ENCODE measurements at places on chromosomes 7 and 10.

- DNase-seq: no peak
These were observed 52.5 kb upstream of the LHFPL3 start for GRCh38 chr7:104275900-104276299.

DNA sequence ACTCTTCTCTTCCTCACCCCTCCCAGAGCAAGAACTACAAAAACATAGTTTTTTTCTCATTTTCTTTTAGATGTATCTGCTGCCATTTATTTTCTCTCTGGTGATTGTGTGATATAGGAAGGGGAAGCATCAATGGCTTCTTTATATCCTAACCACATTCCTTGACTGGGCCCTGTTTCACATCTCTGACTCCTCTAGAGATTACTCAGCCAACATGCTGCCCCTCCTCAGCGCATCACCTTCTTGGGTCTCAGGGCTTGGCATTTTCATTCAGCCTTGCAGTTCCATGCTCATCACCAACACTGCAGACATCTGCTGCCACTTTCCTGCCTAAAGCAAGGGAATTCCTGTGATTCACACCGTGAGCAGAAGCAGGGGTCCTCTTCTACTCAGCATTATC, 705.5 kb downstream of the AUTS2 start:
- DNase-seq: no peak

DNA sequence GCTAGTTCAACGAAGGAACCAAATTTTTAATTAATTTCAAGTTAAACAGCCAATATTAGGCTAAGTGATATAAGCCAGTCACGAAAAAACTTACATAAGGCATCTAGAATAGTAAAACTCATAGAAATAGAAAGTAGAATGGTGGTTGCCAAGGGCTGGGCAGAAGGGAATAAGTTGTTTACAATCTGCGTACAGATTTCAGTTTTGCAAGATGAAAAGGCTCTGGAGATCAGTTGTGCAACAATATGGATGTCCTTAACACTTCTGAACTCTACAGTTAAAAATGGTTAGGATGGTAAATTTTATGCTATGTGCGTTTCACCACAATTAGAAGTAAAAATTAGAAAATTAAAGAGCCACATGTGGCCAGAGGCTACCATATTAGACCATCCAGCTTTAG, 13.3 kb downstream of the SCRN1 start:
- DNase-seq: no peak

DNA sequence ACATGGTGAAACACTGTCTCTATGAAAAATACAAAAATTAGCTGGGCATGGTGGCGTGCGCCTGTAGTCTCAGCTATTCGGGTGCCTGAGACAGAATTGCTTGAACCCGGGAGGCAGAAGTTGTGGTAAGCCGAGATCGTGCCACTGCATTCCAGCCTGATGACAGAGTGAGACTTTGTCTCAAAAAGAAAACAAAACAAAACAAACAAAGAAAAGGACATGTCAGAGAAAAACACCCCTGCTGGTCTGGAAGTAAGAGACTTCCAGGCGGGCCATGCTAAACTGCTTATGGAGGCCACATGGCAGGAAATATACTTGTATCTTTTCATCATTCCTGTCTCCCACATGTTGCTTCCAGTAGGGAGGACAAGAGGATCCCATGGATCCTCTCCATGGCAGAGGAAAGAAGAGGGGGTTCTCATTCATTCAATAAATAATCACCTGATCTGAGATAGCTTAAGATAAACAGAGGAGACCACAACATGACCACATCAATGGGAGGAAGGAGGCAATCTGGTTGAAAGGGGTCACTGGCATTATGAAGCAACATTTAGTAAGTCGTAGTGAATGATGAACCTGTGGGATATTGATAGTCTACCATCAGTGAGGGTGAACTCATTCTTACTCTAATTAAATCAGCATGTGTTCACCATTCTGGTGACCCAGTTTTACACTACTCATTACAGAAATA, 60.5 kb upstream of the ZNF138 start:
- no peak for DNase-seq

GRCh38 chr7:25656581-25657026, 428.3 kb upstream of the NPVF start:
- no peak for DNase-seq

GRCh38 chr10:74425456-74426001, 274.5 kb downstream of the ADK start:
- no peak for DNase-seq

GRCh38 chr7:103871473-103871872, 118.0 kb downstream of the RELN start:
- no peak for DNase-seq

DNA sequence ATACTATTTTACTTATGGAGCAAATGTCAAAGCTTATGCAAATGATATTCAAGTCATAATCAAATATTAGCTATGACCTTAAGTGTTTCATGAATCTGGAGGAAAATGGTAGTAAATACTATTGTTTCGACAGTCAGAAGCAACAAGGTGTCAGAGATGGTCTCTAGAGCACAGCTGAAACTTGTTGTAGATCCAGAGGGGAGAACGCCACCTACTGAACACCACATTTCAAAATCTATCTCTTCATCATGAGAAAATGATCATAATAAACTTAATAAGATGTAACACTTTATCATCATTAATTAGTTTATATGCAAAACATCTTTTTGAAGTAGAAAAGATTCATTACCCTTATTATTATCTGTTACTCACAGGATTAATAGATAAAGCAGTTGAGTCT, 418.7 kb downstream of the GATA3 start:
- no peak for DNase-seq

DNA sequence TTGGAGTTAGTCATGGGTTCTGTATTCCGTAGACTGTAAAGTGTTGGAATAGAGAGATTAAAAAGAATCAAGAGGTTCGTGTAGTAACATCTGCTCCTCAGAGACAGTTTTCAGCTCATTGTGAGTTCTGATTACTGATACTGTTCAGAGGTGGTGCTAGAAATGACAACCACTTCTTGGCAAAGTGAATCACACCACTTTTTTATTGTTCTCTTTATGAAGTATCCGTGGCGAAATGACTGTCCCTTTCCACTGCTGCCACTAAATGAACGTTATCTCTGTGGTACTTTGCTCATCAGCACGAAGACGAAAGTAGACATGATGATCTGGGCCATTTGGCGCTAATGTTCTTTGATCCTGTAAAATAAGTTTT, 860 bp downstream of the RPP30 start:
- no peak for DNase-seq

- no peak for DNase-seq
These were observed 159.2 kb downstream of the RNF216 start for GRCh38 chr7:5622286-5622685.

DNA sequence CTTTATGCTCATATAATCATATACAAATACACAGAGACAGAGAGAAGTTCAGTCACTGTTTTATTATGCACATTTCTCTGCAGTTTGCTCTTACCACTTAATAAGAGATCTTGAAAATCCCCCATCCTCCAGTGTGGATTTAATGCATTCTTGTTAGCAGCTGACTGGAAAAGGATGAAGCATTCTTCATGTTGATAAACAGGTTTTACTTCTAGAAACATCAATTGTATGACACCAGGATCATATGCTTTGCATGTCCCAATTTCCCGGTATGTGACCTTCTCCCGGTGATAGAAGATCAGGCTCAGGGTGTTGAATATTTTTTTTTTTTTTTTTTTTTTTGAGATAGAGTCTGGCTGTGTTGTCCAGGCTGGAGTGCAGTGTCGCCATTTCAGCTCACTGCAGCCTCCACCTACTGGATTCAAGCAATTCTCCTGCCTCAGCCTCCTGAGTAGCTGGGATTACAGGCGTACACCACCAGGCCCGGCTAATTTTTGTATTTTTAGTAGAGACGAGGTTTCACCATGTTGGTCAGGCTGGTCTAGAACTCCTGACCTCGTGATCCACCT, 6.2 kb upstream of the CREB3L2 start:
- DNase-seq: no peak

GRCh38 chr7:28958235-28958979, at the start of gene TRIL:
Gene TRIL (minus strand): TSS chr7:28958330. CDS start chr7:28958046, 284 bp downstream.
- DNase-seq: no peak

DNA sequence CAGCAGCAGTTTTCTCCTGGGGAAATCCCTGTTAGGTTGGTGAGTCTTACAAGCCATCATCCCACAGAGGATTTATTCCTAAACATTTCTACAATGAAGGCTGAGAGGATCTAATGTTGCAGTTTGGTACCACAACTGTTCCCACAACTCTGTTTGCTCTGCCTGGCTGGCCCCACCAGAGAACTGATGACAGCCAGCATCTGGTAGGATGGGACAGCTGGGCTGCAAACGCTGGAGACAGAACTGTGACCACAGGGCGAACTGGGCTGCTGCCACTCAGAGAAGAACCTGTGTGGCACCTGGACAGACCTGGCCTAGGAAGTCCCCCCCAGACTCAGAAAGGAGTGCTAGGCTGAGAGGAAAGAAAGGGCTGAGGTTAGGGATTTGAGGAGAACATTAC, 94.8 kb downstream of the CALN1 start:
- DNase-seq: no peak

- no peak for DNase-seq
These were observed 24.8 kb upstream of the CSGALNACT2 start for GRCh38 chr10:43113201-43114087.

DNA sequence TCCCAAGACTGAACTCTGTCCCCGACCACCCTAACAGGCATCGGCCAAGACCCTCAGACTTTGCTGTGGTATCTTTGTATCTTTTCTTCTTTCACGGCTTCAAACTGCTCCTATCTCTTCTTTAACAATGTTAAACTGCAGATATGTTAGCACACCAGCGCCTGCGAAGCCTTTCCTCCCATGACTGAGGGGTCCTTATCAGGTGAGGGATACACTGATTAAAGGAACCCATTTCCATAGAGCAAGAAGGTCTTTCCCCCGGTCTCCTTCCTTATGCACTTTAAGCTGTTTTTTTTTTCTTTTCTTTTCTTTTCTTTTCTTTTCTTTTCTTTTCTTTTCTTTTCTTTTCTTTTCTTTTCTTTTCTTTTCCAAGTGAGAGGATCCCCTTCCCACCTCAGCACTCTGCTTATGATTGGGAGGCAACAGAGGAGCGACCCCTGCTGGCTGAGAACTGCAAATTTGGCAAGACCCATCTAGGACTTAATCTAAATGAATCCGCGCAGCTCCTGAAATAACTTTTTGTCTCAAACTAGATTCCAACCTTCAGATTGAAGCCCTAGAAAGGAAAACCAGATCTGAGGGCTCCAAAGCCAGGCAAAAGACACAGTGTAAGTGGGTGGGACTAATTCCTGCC, 109.9 kb downstream of the ITGB8 start:
- DNase-seq: no peak

- DNase-seq: no peak
These were observed 179.8 kb upstream of the CSTF2T start for GRCh38 chr10:51879238-51879637.

- DNase-seq: no peak
These were observed 38.9 kb downstream of the BMPR1A start for GRCh38 chr10:86795353-86795752.

DNA sequence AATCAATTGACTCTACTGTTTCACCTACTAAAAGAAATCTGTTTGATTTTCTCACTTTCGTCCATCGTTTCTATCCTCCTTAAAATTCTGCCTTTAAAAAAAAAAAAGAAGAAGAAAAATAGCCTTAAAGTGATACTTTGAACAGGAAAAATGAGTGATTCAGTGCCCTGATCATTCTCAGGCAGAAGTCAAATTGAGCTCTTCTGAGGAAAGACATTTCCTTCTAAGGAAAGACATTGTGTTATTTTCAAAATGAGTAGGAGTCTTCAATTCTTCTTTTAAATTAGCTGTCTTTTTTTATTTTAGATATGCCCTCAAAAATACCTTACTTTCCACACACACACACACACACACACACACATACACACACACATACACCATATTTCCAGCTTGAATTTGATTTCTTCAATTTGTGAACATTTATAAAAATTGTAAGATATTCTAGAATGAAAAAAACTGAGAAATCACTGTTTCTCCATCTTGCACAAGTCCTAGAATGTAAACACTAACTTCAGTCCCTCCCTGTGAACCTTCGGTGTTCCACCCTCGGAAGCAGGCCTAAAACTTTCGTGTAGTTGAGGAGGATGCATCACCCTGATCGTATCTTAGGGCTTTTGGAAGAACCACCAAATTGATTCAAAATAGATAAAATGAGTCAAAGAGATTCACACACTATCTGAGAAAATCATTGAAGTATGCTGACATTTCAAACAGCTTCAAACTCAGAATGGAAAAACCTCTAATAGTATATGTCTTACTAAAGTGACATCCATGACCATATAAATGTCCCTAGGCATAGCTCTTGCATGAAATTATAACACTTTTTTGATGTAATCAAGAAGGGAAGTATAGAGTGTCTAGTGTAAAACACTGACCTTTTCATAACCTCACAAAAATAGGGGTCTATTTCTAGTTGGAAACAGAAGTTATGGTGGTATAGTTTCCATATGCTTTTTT, 270.8 kb downstream of the GATA3 start:
- no peak for DNase-seq

DNA sequence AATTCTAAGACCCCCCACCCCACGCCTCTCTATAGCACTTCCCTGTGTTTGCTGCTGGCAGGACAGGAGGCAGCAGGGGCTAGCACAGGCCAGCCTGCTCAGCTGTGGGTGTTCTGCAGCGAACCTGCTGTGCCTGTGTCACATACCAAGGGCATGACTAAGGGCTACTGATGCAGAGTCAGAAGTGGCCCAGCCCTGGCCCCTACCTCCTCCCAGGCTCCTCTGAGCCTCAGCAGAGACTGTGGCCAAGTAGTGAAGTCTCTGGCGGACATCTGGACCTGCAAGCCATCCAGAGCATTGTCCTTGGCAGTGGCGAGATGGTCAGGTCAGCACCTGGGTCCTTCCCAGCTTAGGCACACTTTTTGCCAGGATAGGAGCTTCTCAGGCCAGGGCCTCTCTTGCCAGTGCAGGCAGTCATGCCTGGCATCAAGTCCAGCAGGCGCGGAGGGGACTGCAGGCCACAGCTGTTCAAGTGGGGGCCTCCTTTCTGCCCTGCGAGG, 116.3 kb upstream of the RET start:
- no peak for DNase-seq

- DNase-seq: no peak
These were observed 40.1 kb downstream of the PFKP start for GRCh38 chr10:3107426-3107961.

DNA sequence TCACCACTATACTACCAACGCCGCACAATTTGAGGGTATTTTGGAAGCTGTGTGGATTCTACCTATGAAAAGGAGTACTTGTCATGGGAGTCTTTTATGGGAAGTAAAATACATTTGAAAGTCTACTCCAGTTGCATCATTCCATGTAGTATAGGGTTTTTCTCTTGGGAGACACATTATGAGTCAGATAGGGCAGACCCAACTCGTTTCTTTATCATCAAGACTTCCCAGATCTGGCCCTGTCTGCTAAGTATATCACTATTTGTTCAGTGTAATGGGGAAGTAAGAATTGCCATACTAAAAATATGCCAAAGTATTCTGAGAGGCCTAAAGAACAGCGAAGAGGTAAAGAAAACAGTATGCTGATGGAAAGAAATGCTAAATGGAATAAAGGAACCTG, 144.2 kb downstream of the SPAG6 start:
- no peak for DNase-seq

Measured in NCI-H1417 (cell line).